Esophagus mucosa (tissue), 1 donor: ENCODE measurements at places on chromosomes 7 and 10. TPM values are rescaled to one million over a fixed set of nuclear protein-coding genes. Genes with fewer than 3 reads are reported as not detected.

DNA sequence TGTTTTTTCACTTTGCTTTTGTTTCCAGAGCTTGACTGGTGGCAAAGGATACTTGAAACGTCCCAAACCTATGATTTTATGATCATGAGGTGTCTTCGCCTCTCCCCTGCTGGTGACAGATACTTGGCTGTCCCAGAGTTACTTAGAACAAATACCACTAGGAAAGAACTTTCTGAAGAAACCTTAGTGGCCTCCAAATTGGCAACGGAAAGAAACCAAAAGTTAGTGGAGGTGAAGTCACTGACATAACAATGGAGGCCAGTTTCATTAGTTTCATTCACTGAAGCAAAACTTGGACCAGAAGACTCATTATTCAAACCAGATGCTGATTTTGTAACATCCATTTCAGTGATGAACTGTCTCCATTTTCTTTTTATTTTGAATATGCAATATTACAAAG is 68.6 kb downstream of the JAZF1 start:
- no peak for ATAC-seq

DNA sequence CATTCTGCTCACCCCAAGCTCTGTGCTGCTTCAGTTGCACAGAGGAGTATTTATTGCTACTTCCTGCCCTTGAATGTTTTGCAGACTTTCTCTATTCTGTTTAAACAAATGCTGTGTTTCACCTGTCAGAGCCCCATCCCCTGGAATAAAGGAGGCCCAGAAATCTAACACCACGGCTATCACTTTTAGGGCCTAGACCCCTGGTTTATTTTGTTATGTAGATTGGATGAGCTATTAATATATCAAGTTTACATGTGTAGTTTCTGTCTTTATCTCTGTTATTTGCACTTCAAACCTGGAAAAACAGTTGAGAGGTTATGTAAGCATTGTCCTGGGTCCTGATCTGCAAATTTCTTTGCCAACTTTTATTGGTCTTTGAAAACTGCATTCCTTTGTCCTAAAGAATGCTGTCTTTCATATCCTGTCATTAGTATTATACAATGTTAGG is 630.1 kb downstream of the PARD3 start:
- no peak for ATAC-seq

DNA sequence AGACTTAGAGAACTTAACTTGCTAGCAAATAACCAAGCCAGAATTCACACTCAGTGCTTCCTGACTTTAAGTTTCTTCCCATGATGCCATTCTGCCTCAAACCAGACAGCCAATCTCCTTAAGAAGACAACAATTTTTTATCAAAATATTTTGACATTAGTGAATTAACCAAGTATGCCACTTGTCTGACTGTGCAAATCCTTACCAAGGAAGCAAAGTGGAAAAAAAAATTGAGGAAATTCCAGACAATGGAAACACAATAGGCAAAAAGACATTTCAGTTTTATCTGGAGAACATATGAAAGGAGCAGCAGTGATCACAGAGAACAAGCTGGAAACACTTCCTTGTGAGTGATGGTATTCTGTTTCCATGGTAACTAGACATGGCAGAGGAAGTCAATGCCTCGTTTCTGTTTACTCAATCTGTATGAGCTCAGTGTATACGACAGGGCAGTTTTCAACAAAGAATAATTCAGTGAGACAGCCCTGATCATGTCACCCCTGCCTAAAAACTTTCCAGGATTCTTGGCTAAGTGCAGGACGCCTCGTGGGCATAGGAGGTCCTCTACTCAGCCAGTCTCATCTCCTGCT is 114.2 kb downstream of the DYNC1I1 start:
- ATAC-seq: no peak

Gene FAS
- 12.2 TPM for total RNA-seq

GRCh38 chr7:27103489-27104226 is 1.2 kb upstream of the HOXA2 start:
- no peak for ATAC-seq

Gene CBX3
- total RNA-seq: 61.4 TPM

DNA sequence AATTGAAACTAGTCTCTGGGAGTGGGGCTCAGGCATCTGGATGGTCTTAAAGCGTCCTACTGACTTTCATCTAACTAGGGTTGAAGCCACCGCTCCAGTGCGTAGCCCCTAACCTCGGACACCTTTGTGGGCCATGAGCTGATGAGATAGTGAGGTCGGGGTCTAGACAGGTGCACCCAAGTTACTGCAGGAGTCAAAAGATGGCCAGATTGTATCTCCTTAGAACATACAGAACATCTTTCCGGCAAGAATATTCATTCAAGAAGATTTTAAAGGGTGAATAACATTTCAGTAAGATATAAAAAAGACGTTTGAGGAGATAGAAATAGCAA is 20.6 kb downstream of the RBM17 start:
- no peak for ATAC-seq

- ATAC-seq: no peak
Observed at GRCh38 chr7:29102558-29103151, 43.7 kb downstream of the CPVL start.

- no peak for ATAC-seq
Observed at GRCh38 chr10:29130190-29130673, 158.6 kb upstream of the LYZL1 start.
